Left colon (tissue), 2 donors: ENCODE measurements at places on chromosomes 1 and 21. TPM values are rescaled to one million over a fixed set of nuclear protein-coding genes. Genes with fewer than 3 reads are reported as not detected.

Gene OR2T1
- total RNA-seq: not detected

Gene PIGR
- total RNA-seq: 10,148 TPM

Gene KCNA10
- not detected for total RNA-seq

Gene TNFRSF25
- 21.7 TPM for total RNA-seq

Gene TMEM51
- 27.4 TPM for total RNA-seq

Gene TMEM82
- 13.1 TPM for total RNA-seq

DNA sequence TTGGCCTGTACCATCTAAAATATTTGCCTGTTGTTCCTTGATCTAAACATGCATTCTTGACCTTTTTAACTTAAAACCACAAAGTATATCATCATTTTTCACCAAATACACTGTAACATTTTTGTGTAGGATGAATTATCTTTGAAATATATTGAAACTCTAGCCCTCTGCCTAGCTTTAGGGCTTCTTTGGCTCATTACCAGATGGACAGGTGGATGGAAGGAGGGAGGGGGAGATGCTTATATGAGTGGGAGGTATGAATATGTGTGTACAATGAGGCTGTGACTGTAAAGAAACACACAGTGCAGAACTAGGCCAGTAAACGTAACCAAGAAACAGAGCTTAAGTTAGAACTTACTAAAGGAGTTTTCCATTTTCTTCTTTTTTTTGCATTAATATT lies 118.5 kb downstream of the ESRRG start:
- no peak for DNase-seq

- no peak for DNase-seq
Observed at GRCh38 chr1:21814241-21814918, 2.3 kb downstream of the LDLRAD2 start.

DNA sequence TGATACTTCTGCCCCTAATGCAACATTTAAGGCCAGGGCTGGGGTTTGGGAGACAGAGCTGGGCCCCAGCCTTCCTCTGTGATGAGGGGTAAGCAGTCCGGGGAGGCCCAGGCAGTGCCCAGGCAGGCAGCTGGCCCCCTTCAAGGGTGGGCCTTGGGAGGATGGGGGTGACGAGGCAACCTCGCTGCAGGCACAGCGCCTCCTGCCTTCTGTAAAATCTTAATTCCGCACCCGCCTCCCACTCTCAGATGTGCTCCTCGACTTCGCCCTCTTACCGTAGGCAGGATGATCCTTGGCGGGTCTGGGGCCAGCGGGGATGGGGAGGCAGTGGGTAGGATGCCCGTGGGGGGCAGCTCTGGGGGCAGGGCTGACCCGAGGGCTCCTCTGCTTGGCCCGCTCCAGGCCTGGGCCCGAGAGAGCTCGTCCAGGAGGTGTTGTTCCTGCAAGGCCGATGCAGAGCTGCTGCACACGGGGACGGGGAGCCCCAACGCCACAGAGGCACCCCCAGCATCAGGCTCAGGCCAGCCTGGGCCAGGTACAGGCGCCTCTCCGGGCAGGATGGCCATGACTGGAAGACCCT lies 9.1 kb downstream of the C21orf58 start:
- no peak for DNase-seq

DNA sequence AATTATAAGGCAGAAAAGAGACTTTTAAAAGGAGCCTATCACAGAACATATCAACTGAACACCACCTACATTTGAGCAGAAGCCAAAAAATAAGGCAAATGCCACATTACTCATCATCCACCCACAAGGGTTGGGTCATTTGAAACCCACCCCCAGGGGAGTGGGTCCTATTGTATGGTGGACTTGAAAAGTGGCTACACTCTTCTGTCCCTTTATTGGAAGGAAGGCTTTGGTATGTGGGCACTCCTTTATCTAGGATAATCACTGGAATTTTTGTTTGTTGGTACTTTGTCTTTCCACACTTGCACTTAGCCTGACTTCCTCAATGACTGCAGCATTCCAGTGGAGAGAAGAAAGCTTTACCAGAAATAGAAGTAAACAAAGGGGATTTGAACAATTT lies 157.2 kb upstream of the COL11A1 start:
- DNase-seq: no peak

DNA sequence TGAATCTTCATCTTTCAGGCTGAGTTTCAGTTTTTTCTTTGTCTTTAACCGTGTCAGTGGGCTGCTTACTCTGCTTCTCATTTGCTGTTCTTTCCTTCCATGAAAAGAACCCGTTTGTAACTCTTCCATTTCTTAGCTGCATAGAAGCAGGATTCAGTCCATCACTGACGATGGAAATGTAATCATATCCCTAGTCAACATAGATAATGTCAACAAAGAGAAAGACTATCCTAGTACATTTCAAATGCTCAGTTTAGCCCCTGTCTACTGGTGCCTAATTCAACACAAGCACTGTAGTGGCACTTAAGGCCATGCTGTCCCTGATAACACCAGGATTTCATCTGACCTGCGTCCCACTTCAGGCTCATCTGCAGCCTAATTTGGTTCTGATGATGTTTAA lies 376 bp downstream of the GBP1 start:
- no peak for DNase-seq

GRCh38 chr1:92877792-92878191 lies 46.0 kb downstream of the RPL5 start:
- no peak for DNase-seq

DNA sequence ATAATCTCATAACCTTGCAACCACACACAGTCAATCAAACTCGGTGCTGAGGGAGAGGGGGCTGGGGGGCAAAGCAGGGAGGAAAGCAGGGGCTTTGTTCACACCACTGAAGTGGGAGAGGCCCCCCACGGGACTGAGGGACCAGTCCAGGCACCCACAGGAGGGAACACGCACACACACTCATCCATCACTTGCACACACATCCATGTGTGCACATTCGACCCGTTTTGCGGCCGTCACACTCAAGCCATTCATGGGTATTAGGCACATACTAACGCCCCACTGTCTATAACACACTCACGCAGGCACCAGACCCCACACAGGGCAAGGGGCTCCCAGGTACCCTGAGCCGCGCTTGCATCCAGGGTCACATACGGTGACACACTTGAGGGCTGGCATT lies 14.0 kb downstream of the EFNA3 start:
- DNase-seq: no peak

GRCh38 chr1:21115098-21115760 lies 61.5 kb downstream of the EIF4G3 start:
- DNase-seq: peak; percentile 62
